ENCODE measurements at places on chromosomes 3 and 15.

- DNase-seq = no peak
Measured at GRCh38 chr15:27359586-27359985, 388.6 kb downstream of the GABRG3 start.

GRCh38 chr15:70095408-70096214, 2.1 kb downstream of the TLE3 start:
- peak; percentile 14 for DNase-seq

DNA sequence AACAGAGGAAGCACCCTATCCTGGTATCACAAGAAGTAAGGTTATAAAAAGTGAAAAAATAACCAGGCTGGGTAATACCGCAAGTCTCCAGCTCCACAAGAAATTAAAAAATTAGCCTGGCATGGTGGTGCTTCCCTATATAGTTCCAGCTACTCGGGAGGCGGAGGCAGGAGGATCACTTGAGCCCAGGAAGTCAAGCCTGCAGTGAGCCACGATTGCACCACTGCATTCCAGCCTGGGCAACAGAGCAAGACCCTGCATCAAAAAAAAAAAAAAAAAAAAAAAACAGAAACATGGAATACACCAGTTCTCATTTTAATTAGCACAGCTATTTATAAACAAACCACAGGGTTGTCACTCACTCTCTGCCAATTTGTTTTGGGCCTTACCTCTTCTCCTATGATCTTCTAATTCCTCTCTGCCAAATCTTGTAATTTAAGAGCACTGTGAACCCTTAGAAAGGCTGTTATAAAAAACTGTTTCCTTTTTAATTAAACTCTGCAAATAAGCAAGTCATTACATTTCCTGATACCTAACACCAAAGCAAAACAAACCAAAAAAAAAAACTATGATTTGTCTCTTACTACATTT, 22.6 kb downstream of the DCUN1D1 start:
- no peak for DNase-seq

- DNase-seq = no peak
Measured at GRCh38 chr3:177026505-177027277, 170.6 kb downstream of the TBL1XR1 start.

DNA sequence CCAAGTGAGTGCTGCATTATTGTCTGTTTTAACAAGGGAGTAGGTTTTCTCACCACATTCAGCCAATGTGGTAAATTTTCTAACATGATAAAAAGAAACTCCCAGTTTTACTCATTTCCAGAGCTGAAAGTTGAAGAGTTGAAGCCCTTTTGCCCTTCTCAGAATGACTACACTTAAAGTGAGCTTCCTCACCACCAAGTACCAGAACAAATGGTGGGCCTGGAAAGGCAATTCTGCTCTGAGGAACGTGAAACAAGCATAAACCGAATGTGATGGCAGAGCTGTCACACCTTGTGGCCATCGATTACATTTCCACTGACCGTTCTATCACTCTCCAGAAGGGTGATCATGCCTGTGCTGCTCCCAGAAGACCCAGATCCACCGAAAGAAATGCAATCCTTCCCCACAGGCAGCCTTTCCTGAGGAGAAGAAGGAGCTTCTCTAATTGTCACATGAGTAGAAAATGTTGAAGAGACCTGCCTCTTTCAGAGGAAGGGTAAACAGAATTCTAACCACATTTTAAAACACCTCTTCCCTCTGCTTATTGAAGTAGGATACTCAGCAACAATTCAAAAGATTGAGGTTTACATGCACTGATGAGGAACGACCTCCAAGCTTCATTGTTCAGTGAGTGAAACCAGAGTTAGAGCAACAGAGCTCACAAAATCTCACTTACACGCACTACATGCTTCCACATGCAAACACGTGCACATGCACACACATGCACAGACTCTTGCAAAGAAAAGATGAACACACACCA, 21.4 kb upstream of the CCR9 start:
- DNase-seq = no peak

- no peak for DNase-seq
Measured at GRCh38 chr3:36696799-36697198, 67.6 kb downstream of the DCLK3 start.

DNA sequence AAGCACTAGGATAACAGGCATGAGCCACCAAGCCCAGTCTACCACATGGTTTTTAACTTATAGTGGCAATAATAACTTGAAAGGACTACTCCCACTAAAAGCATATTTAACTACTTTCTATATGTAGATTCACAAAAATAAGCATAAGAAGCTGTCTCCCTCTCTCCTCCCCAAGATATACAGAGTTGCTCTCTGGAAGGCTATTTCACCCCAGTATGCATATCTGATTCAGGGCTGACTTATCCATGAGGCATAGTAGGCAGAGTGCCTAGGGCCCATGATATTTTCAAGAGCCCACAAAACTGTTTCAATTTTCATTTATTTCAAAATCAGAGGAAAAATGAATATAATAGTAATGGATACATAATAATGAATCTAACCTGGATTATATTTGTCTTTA, 20.5 kb downstream of the ATP8B4 start:
- DNase-seq = no peak

DNA sequence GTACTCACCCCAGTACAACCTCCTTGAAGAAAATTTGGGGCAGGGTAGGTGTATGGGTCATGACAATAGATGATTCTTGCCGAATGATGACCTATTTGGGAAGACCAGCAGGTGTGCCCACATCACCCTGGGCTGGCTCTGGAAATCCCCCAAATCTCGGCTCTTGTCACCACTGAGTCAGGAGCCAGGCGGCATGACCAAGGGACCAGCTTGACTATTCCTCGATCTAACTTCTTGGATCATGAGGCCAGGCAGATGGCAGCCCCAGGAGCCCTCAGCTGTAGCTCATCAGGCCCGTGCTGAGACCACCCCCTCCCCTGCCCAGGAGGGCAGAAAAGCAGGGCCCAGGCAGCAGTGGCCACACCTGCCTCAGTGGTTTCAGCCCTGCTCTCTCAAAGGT, 9.2 kb upstream of the MUC4 start:
- no peak for DNase-seq

All from stimulated activated CD4-positive, alpha-beta T cell treated with anti-CD3 and anti-CD28 coated beads, Interleukin-1b, Interleukin-23, amount 100 ng/mL, for 24 hours (primary cell).